ENCODE measurements at places on chromosomes 12 and 14. TPM values are rescaled to one million over a fixed set of nuclear protein-coding genes. Genes with fewer than 3 reads are reported as not detected.
A peak's percentile ranks its signal among the peaks of the same experiment; 100 is the strongest.

GPR135 gene
- total RNA-seq: 2.5 TPM

STAC3 gene
- 2.9 TPM for total RNA-seq

COL2A1 gene
- total RNA-seq: not detected

MANSC4 gene
- not detected for total RNA-seq

LTB4R2 gene
- total RNA-seq: 1.0 TPM

- DNase-seq: no peak
These were observed 115.1 kb downstream of the SLC25A47 start for GRCh38 chr14:100438271-100438670.

DNA sequence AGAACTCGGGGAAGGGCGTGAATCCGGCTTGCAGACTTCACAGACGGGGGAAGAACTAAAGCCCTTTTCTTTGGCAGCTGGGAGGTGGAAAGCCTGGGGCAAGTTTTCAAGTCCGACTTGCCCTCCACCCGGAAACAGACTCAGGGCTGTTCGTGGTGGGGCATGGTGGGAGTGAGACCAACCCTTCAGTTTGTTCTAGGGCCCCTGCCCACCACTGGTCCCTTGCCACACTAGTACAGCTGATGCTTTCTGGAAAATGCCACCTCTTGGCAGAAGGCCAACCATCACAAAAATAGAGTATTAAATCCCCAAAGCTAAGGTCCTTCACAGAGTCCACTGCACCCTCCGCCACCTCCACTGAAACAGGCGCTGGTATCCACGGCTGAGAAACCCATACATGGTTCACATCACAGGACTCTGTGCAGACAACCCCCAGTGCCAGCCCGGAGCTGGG lies 50.4 kb upstream of the DDX11 start:
- DNase-seq: no peak

DNA sequence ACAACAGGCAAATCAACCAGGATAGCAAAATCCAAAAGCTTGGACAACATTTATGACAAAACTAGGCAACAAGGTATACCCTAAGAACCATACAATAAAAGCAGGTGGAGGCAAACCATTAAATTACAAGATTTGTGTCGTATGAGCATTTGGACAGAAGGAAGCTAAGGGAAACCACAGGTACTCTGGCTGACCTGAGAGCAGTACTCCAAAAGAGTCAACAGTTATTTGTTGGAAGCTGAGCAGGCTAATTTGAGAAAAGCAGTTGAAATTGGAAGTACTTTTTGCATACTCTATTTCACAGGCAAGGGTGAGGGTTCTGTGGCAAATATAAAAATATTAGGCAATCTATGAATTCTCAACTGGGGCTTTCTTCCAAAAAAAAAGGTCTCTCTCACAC lies 178.6 kb downstream of the PLCZ1 start:
- no peak for DNase-seq

- no peak for DNase-seq
These were observed 163.6 kb upstream of the GSC start for GRCh38 chr14:94933486-94933885.

- peak; percentile 73 for DNase-seq
These were observed 214.8 kb downstream of the CHST11 start for GRCh38 chr12:104671409-104672095.

DNA sequence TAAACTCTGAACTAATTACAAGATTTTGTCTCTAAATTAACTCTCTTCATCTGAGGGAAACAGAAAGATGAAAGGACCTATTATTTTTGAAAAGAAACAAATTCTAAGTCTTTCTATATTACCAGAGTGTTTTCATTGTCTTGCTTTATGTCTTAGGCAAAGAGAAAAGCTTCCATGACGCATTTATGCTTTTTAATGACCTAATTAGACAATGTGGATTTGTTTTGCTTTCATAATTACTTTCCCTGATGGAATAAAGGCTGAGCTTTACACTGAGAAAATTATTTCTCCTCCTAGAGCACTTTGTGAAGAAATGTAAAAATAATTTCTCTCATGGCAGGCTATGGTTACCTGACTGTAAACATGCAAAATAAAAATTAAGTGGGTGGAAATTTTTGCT lies 138.0 kb upstream of the SLCO1C1 start:
- DNase-seq: no peak

- DNase-seq: no peak
These were observed 26.5 kb downstream of the PLEKHG3 start for GRCh38 chr14:64730681-64731080.

DNA sequence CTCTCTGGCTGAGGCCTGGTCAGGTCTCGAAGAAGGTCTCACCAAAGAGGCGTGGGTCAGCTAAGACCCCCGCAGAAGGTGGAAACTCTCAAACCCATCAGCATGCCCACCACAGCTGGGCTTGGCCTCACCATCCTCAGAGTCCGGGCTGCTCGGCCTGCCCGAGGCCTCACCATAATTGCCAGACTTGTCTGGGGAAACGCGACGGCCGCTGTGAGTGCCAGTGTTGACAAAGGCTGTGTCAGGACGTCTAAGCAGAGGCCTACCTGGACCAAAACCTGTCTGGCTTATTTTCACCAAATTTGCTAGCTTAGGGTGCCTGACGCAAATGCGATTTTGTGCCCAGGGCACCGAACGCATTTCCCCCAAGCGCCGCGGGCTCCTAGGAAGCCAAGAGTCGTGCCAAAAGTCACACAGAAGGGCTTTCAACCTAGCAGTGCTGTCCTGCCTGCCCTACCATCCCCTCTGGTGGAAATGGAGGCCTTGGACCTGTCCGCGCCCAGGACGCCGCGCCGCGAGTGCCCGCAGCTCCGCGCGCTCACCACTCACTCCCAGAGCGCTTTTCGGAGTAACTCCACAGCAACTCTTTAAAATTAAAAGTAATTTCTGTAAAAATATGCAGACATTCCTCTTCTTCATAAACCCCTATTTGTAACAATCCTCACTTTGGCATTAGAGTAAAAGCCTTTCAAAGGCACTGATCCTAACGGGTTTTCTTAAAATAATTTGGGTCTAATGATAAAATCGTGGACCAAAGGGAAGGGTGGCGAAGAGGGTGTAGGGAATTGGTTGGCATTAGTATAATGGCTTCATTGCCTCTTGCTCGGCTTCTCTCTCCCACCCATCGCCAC lies 1.2 kb upstream of the ALX1 start:
- no peak for DNase-seq

DNA sequence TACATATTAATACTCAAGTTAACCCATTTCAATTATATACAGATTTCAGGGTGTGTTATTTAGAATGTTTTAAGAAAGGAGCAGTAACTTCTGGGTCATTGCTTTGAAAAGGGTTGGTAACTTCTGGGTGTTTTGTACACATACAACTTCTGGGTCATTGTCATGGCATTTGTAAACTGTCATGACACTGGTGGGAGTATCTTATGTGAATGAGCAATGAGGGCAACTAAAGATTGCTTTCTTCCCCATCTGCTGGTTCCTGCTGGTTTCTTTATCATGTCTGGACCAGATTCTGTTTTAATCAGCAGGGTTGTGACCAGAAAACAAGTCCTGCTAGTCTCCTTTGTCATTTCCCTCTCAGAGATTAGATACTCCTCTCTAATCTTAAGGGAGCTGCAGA lies 713.3 kb downstream of the LRFN5 start:
- DNase-seq: no peak

- no peak for DNase-seq
These were observed 143.1 kb downstream of the RBM19 start for GRCh38 chr12:113823016-113823415.

DNA sequence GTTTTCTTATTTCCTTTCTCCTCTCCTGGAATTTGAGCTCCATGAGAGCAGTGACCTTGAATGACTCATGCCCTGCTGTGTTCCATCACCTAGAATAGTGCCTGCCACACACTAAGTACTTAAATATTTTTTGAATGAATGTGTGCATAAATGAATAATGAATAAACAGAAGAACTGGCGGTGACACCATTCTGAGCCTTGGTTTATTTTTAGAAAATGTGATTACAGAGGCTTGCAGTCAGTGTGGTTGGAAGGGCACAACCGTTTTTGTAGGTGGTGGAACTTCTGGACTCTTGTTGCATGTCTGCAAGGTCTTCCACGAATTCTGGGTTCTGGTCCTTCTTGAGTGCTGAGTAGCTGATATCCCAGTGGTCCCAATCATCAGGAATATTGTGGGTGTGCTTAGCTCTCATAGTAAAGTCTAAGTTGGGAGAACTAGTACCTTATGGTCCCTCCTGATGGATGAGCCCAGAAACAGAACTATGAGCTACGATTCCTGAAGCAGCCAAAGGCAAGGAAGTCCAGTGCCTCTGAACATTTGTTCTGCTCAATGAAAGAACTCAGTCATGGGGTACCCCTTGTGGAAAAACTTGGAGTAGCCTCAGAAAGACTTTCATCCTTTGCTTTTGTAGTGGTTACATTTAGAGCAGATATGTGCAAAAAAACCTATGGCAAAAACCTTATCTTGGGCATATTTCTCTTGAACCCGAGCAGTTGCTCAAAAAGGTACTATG lies 28.8 kb upstream of the BHLHE41 start:
- DNase-seq: peak; percentile 37

DNA sequence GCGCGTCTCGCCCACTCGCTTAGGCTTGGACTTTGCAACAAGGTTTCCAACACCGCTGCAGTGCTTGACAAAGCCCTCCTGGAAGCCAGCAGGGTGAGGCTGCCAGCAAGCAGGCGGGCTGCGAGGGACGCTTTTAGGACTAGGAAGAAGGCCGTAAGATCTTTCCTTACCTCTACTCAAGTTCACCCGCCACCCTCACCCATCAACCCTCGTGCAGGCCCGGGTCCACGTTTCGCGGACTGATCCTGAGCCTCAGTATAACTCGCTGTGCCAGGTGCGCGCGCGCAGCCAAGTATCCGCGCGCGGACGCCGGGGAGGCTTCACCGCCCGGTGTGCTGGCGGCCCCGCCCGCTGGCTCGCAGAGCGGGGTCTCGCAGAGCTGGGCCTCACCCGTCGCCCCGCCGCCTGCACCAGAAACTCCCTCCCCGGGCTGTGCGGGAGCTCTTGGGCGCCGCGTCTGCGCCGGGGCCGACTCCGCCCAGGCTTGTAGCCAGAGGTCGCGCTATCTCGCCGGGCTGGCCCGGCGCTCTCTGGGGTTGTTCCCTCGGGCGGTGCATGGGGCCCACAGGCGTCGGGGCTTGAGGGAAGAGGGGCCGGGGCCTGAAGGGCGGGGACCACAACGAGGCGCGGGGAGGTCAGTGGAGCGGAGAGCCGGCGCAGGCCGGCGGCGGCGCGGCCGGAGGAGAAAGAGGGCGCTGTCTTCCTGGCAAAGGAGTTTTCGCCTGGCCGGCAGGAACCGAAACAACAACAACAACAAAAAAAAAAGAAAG lies 7.6 kb upstream of the SIX1 start:
- DNase-seq: peak; percentile 21
